ENCODE measurements at places on chromosomes 1 and 21. TPM values are rescaled to one million over a fixed set of nuclear protein-coding genes. Genes with fewer than 3 reads are reported as not detected.
A peak's percentile ranks its signal among the peaks of the same experiment; 100 is the strongest.

DNA sequence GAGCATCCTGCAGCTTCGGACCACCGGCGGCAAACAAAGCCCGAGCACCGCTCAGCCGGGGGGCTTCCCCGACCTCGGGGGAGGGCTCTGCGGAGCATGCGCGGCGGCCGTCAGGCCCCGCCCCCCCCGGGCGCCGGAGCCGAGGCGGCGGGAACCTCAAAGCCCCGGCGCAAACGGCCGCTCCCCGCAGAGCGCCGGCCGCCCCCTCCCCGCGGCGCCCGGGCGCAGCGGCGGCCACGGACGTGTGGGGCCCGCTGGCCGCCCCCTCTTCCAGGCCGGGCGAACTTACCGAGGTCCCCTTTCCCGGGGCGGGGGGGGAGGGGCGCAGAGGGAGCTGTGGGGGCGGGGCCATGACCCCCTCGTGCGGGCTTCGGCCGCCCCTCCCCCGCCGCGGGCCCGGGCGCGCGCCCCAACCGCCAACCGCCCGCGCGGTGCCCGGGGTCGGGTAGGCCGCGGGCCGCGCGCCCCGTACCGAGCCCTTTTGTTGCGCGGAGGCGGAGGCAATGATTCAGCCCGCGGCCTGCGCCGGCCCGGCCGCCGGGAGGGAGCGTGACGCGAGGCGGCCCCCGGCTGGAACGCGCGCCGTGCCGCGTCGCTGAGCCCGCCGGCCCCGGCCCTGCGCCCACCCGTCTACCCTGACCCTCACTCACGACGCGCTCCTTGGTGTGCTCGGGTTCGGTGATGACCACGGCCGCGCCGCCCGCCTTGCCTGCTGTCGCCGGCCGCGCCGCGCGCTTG lies 1.7 kb downstream of the RCC2 start:
- DNase-seq = peak; percentile 73

DNA sequence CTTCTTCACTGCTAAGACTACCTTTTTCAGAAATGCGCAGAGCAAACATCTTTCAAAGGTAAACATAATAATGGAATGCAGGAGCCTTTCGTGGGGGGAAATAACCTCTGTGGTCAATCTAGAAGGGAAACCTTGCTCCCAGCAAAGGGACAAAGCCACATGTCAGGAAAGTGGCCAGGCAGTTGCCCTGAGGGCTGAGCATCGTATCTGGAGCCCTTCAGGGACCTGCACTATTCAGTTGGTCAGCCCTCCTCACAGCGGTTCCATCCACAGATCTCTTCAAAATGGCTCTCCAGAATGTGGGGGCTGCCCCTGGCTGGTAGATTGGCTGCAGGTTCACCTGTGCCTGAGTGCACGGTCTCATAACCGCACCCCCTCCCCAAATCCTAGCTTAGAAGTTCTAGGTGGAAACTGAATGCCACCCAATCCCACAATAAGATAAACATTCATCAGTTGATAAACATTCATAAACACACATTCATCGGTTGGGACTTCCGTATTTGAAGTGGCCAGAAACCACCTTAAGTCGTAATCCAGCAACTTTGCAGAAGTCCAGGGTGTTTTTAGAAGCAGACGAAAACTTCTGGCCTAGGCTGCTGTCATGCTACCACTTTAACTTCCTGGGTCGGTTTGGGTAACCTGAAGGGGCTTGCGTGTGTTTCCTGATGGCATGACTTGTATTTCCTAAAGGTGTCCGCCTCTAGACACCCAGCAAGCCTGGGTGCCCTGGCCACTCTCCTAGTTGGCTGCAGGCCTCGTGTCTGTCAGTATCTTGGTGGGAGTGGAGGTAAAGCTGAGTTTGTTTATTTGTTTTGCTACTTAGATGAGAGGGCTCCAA lies 50.5 kb downstream of the RASSF5 start:
- DNase-seq = no peak

DNA sequence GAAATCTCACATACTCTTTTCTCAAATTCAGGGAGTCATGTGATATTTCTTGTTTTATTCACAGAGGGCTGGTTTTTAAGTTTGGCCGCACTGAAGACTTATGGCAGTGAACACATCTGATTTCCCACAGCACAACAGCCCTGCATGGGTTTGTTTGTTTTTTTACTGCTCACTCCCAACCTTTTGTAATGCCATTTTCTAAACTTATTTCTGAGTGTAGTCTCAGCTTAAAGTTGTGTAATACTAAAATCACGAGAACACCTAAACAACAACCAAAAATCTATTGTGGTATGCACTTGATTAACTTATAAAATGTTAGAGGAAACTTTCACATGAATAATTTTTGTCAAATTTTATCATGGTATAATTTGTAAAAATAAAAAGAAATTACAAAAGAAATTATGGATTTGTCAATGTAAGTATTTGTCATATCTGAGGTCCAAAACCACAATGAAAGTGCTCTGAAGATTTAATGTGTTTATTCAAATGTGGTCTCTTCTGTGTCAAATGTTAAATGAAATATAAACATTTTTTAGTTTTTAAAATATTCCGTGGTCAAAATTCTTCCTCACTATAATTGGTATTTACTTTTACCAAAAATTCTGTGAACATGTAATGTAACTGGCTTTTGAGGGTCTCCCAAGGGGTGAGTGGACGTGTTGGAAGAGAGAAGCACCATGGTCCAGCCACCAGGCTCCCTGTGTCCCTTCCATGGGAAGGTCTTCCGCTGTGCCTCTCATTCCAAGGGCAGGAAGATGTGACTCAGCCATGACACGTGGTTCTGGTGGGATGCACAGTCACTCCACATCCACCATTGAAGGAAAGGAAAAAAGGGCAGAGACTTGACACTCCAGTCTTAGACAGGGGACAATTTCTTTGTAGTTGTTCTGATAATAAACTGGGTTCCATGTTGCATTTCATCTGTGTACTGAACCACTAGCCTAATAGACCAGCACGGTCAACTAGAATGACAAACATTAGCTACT lies 22.8 kb downstream of the TMEM50A start:
- no peak for DNase-seq

DNA sequence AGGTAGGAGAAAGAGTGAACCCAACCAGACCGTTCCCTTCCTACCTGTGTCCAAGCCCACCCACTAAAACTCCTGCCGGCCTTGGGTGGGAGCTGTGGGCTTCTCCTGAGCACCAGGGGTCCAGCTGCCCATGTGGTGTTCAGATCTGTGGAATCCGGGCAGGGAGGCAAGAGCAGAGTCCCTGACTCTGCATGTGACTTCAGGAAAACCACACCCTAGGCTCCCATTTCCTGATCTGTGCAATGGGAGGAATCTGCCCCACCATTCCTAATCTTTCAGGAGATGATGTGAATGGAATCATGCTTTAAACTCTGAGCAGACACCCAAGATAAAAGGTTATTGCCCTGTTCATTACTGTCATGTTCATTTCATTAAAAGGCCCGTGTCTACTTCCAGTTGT lies 27.6 kb downstream of the EIF2D start:
- DNase-seq = no peak

NPHS2 gene
- total RNA-seq = not detected

CROCC gene
- 6.5 TPM for total RNA-seq
